Hematopoietic multipotent progenitor cell (in vitro differentiated cells): ENCODE measurements at places on chromosomes 2 and 18. TPM values are rescaled to one million over a fixed set of nuclear protein-coding genes. Genes with fewer than 3 reads are reported as not detected.

- DNase-seq, result no peak
Observed at GRCh38 chr2:201974171-201975100, 59.2 kb upstream of the FZD7 start.

GRCh38 chr2:143717536-143718168 lies 588.4 kb downstream of the ARHGAP15 start:
- DNase-seq, result no peak

GRCh38 chr2:236998758-236999157 lies 86.9 kb upstream of the COPS8 start:
- DNase-seq, result no peak

GRCh38 chr2:237257471-237257951 lies 156.5 kb downstream of the COL6A3 start:
- DNase-seq, result no peak

The DRC1 gene
- total RNA-seq, result not detected

The DNAH7 gene
- total RNA-seq, result under 0.01 TPM

- no peak for DNase-seq
Observed at GRCh38 chr18:78790960-78791359, 188.7 kb upstream of the SALL3 start.

The ALPG gene
- total RNA-seq, result under 0.01 TPM

GRCh38 chr18:2656237-2656980 lies 883 bp downstream of the SMCHD1 start:
- DNase-seq, result peak; percentile 43

DNA sequence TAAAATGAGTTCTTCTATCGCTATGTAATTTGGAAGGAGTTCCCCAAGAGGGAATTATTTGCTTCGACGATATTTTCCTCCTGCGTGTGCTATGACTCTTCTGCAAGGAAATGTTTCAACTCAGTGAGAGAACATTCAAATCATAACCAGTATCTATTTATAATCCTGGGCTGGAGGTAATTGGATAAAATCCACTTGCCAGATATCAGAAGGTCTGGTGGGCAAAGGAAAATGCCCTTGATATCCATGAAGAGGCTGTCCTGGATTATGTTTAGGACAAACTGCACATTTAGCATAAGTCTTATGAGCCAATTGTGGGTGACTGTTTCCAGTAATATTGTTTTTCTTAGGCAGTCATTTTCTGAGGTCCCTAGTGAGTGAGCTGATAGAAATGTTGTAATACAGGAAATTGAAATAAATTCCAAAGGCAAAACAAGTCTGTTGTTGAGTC lies 17.7 kb downstream of the RPIA start:
- DNase-seq, result no peak

DNA sequence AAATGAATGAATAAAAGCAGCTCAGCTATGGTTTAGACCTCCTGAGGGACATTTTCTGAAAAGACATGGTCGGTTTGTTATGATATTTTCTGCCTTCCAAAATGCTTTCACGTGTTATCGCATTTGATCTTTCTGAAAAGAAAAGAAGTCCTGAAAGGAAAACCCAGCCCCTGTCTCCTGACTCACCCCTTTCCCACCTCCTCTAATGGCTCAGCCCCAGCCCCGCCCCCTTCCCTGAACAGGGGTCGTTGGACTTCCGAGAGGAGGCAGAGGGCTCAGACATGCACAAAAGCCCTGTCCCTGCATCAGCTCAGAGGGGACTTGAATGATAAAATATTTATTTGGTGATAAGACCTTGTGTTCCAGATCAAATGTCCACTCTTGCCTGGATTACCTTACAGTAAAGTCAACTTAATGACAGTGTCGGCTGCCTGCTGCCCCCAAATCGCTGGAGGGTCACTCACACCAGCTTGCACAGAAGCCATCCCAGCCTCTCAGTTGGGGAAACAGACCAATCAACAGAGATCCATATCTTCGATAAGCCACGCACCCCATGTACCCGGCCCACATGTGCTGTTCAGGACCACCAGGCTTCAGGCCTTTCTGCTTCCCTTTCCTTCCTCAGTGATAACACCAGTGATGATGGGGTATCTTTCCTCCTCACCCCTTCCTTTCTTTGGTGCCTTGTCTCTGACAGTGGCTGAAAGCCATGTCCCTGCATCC lies 69.6 kb downstream of the CLHC1 start:
- no peak for DNase-seq

DNA sequence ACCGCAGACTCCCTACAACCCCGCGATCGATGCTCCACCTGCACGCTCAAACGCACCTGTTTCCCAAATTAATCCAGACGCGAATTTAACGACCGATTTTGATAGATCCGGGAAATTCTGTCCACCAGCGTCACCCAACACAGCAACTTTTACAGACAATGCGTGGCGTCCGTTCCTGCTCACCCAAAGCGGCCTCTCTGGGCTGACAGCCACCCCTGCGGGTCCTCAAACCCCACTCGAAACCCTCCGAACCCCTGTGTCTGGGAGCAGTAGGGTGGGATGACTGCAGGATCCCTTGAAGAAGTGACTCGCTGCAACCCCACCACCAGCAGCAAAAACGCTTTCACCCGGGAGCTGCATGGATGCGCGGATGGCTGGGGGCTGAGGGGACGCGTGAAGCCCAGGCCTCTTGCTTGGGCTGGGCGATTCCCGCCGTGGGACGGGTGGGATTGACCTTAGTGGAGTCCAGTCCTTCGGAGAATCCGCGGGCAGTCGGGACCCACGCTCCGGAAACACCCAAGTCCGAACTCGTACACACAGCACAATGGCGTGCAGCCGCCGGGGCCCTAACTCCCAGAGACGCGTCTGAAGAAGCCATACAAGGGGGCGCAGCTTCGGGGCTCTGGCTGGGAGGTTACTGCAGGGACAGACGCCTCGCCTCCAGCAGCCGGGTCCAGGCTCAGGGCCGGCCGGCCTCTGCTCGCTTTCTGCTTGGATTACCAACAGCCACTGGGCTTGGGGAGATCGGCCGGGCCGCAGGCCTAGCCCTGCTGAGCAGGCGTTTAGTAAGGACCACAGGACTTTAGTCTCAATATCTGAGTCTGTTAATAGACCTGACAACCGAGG lies 31.1 kb upstream of the ATP6V1B1 start:
- no peak for DNase-seq

- no peak for DNase-seq
Observed at GRCh38 chr18:22790545-22791309, 142.4 kb upstream of the RBBP8 start.

The DCDC2C gene
- total RNA-seq, result not detected

DNA sequence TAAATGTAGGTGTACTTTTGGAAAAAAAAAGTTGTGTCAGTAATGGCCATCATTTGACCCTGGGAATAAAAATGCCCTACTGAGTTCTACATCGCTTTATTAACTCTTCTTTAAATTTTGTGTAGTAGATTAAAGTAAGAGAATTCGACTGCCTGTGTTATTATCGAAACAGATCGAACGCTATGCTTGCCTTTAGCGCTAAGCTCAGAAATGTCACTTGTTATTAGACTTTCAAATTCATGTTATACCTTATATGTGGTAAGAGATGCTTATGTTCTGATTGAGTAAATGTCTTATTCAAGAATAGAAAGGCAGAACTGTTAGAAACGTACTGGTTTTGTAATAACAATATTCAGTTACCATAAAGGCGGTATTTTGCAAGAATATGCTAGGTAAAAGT lies 1.4 kb downstream of the UGP2 start:
- no peak for DNase-seq

DNA sequence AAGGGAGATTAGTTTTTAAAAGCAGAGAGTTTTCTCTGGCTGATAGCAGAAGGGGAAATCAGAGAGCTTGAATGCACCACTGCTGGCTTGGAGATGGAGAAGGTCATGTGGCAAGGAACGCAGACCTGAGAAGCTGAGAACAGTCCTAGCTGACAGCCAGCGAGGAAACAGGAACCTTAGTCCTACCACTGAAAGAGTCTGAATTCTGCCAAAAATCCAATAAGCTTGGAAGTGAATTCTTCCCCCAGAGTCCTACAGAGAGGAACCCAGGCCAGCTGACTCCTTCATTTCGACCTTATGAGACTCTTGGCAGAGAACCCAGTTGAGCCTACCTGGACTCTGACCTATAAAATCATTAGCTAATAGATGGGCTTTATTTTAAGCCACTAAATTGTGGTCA lies 371.9 kb upstream of the TNP1 start:
- DNase-seq, result no peak

DNA sequence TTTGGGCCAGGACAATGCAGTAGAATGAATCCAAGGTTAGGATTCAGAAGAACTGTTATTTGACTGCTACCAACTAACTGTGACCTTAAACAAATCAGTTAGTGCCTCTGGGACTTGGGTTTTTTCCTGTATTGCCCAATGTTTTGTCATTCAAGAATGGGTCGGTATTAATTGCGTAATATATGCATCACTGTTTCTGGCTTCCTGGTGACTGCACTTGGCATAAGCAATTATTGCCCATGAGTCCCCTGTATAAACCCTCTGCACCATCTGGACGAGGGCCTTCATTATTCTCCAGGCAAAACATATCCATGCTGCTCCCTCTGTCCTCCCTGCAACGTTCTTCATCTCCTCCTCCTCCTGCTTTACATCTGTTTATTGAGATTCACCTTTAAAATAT lies 255.8 kb upstream of the LRRTM1 start:
- no peak for DNase-seq

The MARCHF4 gene
- under 0.01 TPM for total RNA-seq

- no peak for DNase-seq
Observed at GRCh38 chr18:43276491-43276890, 799 bp downstream of the SYT4 start.

- DNase-seq, result no peak
Observed at GRCh38 chr2:191582355-191582754, 95.6 kb upstream of the NABP1 start.

The INHBB gene
- under 0.01 TPM for total RNA-seq

The MSH2 gene
- 20.2 TPM for total RNA-seq

DNA sequence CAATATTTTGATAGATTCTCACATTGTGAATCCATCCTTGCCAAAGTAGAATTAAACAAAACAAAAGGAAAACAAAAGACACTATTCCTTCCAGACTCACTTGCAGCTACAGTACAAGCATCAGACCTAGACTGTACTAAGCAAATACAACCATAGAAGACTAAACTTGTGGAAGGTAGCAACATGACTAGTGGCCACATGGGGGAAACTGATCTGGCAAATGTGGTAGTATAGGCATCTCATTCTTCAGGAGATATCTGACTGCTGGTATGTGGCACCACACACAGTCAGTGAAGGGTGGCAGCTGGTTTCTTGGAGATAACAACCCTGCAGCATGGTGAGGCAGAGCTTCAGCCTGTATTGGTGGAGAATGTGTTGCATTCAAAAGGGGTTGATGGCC lies 81.0 kb upstream of the ACVR2A start:
- no peak for DNase-seq

- DNase-seq, result no peak
Observed at GRCh38 chr2:57434972-57435371, 611.6 kb upstream of the VRK2 start.

GRCh38 chr18:7616661-7617060 lies 49.5 kb downstream of the PTPRM start:
- no peak for DNase-seq

- DNase-seq, result no peak
Observed at GRCh38 chr18:31203794-31204148, 41.1 kb upstream of the DSC1 start.

The ABCG8 gene
- total RNA-seq, result under 0.01 TPM

- no peak for DNase-seq
Observed at GRCh38 chr2:96847586-96847985, 3.8 kb upstream of the ANKRD23 start.

The SH3BP4 gene
- 29.9 TPM for total RNA-seq

The CYP26B1 gene
- total RNA-seq, result 0.81 TPM

The IL1RL1 gene
- total RNA-seq, result 1.6 TPM

DNA sequence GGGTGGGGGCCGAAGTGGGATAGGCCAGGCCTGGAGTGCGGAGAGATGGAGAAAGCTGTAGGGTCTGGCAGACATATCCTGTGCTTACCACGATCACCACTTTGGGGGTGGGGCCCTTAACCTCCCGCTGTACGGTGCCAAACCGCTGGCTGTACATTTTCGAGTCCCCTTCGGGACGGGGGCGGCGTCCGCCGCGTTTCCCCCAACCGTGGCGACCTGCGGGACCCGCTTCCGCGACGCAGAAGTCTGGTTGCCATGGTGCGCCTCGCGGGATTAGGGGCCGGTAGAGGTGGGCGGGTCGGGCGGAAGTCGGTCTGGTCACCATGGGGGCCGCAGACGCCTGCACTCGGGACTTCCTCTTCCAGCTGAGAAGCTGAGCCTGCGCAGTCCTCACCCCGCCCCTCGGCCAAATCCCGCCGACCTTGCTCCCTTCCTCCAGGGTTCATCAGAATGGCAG lies at the start of gene CFAP53:
Gene CFAP53, minus strand, starts transcription at position 248 of the 457 bp plus-strand sequence. Its CDS starts 91 bp downstream, at position 157.
- DNase-seq, result peak; percentile 92

GRCh38 chr2:201852878-201853415 lies 46.6 kb downstream of the CDK15 start:
- no peak for DNase-seq

GRCh38 chr2:180630756-180631155 lies 349.6 kb upstream of the UBE2E3 start:
- DNase-seq, result no peak

The SH3RF3 gene
- 0.54 TPM for total RNA-seq
